Activated naive CD4-positive, alpha-beta T cell (primary cell): ENCODE measurements at places on chromosomes 16 and 17.

GRCh38 chr16:50276801-50277555 lies 10.6 kb downstream of the ADCY7 start:
- no peak for DNase-seq

- peak; percentile 10 for DNase-seq
These were observed 26.8 kb downstream of the MPP2 start for GRCh38 chr17:43880420-43880991.

DNA sequence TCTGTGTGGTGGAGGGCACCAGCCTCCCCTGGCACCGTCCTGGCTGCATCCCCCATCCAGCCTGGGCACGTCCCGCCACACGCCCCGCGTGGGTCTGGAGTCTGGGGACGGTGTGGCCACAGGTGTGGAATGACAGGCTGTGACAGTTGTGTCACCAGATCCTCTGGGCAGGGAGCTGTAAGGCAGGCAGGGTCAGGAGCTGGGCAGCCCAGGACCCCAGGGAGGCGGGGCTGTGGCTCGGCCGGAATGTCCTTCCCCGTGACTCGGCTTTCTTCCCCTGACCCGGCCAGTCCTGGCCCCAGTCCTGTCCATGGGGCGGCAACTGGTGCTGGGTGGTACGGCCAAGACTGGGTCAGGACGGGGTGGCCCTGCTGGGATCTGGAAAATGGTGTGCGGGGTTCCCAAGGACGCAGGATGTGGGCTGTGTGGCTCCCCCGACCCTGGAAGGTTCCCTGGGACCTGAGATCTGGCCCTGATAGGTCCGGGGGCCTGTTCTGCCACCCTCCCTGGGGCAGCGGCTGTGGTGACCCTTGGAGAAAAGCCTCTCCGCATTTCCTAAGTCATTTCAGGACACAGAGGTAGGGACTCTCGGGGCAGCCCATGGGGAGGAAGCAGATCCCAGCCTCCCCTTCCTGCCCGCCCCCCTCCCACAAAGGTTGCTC lies 3.3 kb upstream of the SLC16A3 start:
- no peak for DNase-seq

DNA sequence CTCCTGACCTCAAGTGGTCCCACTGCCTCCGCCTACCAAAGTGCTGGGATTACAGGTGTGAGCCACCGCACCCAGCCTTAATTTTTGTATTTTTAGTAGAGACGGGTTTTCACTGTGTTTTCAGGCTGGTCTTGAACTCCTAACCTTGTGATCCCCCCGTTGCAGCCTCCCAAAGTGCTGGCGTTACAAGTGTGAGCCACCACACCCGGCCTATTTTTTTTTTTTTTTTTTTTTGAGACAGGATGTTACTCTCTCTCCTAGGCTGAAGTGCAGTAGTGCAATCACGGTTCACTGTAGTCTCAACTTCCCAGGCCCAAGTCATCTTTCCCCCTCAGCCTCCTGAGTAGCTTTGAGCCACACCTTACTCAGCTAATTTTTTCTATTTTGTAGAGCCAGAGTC lies 3.1 kb upstream of the SNX11 start:
- DNase-seq: no peak
